Right kidney (tissue), 9 donors: ENCODE measurements at places on chromosomes 16 and 17.

DNA sequence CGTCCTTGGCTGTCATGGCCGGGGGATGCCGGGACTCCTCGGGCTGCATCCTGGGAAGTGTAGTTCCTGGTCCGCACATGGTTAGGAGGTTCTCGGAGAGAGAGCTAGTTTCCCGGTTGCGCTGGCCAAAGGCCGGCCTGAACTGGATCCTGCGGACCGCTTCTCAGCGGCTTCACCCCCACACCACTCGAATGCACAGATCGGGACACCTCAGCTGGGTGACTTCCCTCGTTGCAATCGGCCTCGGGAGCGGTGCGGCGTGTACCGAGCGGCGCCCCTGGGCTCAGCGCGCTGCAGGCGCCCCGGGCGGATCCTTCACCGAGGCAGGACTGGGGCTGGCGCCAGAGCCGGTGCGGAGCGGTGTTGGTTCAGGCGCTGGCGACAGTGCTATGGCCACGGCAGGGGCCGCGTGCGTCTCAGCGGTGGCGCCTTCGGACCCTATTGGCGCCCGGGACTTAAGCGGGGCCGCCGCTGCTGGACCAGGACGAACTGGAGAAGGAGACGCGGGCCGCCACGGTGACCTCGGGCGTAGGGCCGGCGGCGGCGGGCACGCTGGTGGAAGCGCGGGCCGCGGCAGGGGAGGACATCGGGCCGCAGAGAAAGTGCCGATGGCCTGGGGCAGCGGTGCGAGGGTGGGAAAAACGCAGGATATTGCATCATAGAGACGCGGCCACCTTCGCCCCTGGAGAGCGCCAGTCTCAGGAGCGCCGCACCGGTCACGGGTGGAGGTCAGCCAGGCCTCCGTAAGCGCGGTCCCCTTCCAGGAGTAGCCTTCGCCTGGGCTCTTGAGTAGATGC lies 11.4 kb downstream of the ZNF629 start:
- DNase-seq: peak; percentile 90

DNA sequence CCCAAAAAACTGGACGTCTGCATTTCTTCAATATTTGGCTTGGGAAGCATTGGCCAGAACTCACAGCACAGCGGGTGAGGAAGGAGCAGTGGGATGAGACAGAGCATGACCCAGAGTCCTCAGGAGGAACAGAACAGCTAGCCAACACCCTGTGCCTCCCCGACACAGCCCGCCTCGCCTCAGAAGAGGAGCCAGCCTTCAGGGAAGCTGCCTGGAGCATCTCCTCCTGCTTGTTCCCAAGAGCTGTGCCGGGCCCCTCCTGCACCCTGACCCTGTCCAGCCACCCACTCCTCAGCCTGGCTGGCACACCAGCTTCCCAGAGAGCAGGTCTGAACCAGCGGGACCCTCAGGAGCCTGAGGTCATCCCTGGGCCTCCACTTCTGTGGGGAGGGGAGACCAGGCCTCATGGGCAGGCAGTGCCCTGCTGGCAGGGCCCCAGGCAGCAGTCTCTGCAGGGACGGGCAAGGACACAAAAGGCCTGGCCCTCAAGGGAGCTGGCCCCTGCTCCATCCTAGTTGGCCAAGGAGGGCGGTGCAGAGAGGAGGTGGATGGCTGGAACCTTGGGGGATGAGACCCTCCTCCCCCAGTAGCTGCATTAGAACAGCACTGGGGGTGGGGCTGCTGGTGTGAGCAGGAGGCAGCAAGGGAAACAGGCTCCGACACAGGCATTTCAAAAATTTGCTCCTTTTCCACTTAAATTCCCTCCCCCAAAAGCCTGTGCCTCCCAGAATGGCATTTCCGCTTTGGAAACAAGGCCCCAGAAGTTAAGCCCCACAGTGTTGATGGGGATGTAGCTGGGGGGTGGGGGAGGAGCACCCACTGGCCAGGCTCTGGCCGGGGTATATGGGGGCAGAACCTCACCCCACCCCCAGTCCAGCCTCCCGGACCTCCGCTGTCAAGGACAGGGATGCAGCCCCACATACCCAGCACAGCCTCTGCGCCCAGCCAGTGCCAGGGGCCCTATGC lies 1.8 kb upstream of the BCAR1 start:
- DNase-seq: peak; percentile 49

GRCh38 chr17:76159157-76159556 lies 18.1 kb upstream of the FOXJ1 start:
- DNase-seq: no peak

GRCh38 chr16:30927789-30928378 lies 4.5 kb downstream of the FBXL19 start:
- DNase-seq: peak; percentile 48

- DNase-seq: peak; percentile 69
Measured at GRCh38 chr16:54931120-54932014, 702 bp downstream of the IRX5 start.

- no peak for DNase-seq
Measured at GRCh38 chr17:7803981-7804380, 30.0 kb upstream of the KDM6B start.

- DNase-seq: no peak
Measured at GRCh38 chr17:57038486-57038885, 46.6 kb upstream of the AKAP1 start.

DNA sequence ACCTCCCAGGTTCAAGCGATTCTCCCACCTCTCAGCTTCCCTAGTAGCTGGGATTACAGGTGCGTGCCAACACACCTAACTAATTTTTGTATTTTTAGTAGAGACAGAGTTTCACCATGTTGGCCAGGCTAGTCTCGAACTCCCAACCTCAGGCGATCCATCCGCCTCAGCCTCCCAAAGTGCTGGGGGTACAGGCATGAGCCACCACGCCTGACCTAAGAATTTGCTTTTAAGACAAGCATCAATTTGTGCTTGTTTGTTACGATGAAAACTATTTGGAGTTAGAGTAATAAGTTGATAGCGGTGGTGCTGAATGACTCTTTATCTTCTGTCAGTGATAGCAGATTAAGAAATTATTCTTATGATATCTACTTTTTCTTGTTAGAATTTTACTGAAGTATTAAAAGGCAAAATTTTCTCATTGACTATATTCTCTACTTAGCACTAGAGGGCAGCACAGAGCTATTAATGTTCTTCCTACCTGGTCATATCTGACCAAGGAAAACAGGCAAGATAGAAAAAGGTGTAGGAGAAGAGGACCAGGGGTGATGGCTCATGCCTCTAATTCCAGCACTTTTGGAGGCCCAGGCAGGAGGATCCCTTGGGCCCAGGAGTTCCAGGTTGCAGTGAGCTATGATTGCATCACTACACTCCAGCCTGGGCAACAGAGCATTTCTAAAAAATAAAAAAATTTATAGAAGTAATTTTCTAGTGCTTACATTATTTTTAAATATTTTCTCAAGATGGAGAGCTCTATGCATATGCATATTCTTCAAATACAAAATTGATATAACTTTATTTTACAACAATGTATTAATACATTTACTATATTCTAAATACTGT lies 24.5 kb downstream of the STXBP4 start:
- no peak for DNase-seq

GRCh38 chr17:45222996-45223538 lies 1.4 kb downstream of the FMNL1 start:
- no peak for DNase-seq

DNA sequence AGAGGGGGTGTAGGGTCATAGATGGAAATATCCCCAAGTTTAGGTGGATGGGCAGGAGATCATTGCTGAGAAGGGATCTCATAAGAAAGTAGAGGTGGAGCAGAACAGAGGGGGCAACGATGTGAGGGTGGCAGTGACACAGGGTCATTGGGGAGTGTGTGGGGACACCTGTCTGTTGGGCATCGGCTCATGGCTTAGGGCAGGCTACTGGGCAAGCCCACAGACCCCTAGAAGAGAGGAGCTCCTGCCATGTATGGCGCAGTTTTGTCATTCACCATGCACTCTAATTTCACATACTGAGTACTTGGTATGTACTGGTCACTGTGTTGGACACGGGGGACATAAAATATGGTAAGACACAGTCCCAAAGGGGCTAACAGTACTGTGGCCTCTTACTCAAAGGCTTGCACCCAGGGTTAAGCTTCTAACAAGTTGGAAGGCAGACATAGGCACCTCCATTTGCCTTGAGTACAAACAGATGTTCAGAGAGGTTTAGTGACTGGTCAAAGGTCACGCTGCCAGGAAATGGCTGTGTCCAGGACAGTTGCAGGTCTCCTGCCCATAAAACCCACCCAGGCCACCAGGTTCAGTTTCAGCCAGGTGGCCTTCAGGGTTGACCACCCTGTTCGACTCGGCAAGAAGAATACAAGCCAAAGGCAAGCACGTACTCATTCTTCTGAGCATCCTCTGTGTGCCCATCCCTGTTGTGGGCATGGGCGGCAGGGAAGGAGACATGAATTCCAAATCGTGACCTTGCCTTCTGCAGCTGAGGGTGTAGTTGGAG lies 580.2 kb downstream of the KCNJ18 start:
- DNase-seq: no peak

- DNase-seq: no peak
Measured at GRCh38 chr17:80959330-80960036, 32.2 kb upstream of the CHMP6 start.

GRCh38 chr17:7911116-7911515 lies 5.0 kb downstream of the RNF227 start:
- DNase-seq: no peak

GRCh38 chr16:14101415-14101814 lies 30.3 kb downstream of the MRTFB start:
- DNase-seq: no peak

- DNase-seq: peak; percentile 86
Measured at GRCh38 chr16:3135126-3135715, 392 bp downstream of the ZNF213 start.

DNA sequence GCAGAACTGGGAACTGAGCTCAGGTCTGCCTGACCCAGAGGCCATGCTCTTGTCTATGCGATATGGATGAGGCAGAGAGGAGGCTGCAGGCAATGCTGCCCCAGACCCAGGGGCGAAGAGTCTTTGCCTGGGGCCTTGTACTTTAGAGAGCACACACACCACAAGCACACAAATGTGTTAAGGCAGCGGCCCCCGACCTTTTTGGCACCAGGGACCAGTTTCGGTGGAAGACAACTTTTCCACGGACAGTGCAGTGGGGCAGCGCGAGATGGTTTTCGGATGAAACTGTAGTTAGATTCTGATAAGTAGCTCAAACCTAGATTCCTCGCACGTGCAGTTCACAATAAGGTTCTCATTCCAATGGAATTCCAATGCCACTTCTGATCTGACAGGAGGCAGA lies 6.7 kb downstream of the MT4 start:
- no peak for DNase-seq

DNA sequence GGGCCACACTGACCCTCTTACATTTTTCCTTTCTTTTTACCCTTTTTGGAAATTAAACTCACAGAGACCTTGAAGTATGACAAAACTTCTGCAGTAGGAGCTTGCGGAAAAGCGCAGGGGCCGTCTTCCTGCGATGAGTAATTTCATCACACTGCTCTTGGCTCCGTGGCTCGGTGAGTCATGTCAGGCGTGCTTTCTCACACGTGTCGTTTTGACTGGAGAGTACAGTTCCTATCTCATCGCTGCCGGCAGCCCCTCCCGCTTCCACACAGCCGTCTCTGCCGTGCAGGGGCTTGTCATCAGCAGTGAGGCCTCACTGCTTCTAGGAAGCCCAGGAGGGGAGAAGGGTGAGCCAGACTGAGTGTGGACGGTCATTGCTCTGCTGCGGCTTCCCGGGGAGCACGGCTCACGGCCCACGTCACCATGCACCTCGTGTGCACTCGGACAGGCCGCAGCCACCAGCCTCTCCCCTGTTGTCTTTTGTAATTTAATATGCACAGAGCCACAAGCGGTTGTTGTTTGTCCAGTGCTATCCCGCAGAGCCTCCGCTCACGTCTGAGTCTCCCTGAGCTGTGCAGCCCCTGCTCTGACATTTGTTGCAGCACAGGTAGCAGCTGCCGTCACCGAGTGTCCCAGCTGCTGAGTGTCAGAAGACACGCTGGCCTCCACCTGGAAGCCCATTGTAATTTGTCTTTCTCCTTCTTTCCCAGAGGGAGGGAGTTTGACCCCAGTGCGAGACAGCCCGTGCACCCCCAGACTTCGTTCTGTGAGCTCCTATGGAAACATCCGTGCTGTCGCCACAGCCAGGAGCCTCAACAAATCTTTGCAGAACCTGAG lies 99.4 kb upstream of the CHMP6 start:
- DNase-seq: peak; percentile 44

- no peak for DNase-seq
Measured at GRCh38 chr17:77512062-77512946, 371.5 kb downstream of the SEC14L1 start.

- DNase-seq: no peak
Measured at GRCh38 chr16:78034530-78034929, 12.2 kb downstream of the CLEC3A start.

- DNase-seq: no peak
Measured at GRCh38 chr17:41382394-41382793, 288 bp upstream of the KRT34 start.

- peak; percentile 4 for DNase-seq
Measured at GRCh38 chr16:8127070-8127469, 463.2 kb downstream of the TMEM114 start.

GRCh38 chr16:3182608-3183444 lies 5.2 kb upstream of the OR1F1 start:
- peak; percentile 69 for DNase-seq

- DNase-seq: no peak
Measured at GRCh38 chr17:2695243-2695960, 16.2 kb downstream of the CLUH start.

DNA sequence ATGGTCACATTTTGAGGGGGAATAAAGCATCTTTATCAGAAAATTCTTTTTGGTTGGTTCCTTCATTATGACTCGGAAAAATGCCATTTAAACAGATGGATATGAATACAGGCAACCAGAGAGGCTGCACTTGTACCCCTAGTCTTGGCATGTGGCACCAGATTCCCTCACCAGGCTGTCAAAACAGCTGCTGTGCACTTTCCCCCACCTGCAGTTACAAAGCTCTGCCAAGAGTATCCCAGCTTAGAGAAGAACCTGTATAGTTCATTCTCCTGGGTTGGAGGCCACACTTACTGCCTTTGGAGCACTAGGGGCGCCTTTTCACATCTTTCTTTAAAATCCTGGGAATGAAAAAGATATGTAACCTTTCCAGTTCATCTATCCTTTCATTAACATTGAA lies 190.3 kb downstream of the KIF2B start:
- no peak for DNase-seq

DNA sequence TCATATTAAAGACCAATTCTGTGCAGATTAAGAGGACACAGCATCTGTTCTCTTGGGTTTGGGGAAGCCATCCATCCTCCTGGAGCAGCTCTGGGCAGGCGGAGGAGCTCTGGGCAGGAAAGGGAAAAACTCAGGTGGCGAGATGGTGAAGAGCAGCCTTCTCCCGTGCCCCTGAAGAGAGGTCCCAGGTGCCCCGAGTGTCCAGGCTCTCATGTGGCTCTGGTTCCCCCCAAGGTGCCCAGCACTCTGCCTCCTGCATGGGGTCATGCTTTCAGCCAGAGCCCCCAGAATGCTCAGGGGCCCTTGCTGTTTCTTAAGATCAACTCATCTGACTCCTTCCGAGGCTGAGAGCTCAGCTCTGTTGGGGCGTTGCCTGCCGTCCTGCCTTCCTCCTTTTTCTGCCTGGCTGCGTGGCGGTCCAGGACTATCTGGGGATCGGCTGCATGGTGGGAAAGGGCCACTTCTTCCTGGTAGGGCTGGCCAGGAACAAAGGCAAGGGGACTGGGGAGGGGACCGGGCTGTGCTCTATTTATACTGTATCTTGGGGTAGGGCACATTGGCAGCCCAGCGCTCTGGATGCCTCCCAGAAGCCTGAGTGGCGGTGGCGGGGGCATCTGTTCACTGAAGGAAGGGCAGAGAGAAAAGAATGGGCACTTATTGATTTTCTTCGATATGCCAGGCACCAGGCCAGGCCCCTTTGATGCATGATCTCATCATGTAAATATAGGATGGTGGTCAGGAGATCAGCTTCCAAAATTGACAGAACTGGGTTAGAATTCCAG lies 103.2 kb upstream of the SDK2 start:
- no peak for DNase-seq
